Left ventricle myocardium inferior (tissue), 1 donor: ENCODE measurements at places on chromosomes 4 and X. TPM values are rescaled to one million over a fixed set of nuclear protein-coding genes. Genes with fewer than 3 reads are reported as not detected.

The SORCS2 gene
- 1.2 TPM for total RNA-seq

GRCh38 chr4:148962539-148963290 is 520.5 kb upstream of the NR3C2 start:
- H3K36me3 ChIP-seq, result no peaks in the 10 kb centered on the region
- H3K4me3 ChIP-seq, result no peak overlapping the region
- no peaks in the 10 kb centered on the region for H3K4me1 ChIP-seq

GRCh38 chrX:119072744-119073143 is at the start of gene CT47C1:
CT47C1 (plus strand) TSS chrX:119072993; CDS start chrX:119073226, 233 bp downstream.
- H3K4me1 ChIP-seq, result no peaks in the 10 kb centered on the region
- no peaks in the 10 kb centered on the region for H3K27me3 ChIP-seq
- no peak within 1 kb of the TSS for H3K4me3 ChIP-seq
- H3K27ac ChIP-seq, result no peak within 1 kb of the TSS
- DNase-seq, result no peak

DNA sequence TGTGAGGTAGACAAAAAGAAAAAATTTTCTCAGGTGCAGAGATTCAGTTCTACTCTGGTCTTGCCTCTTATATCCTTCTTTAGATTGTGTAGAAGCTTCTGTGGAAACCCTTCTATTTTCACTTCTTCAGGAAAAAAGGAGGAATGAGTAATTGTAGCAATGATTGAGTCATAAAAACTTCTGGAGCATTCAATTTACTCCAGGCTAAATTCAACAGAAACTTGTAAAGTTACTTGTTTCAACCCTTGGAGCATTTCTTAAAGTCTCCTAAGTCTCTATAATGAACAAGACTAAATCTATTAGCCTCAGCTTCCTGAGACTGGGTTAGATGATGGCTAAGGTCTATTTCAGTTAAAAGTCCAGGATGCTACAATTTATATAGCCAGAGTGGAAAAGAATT is 29.9 kb downstream of the BOD1L1 start:
- no peak overlapping the region for H3K4me3 ChIP-seq
- H3K27ac ChIP-seq, result no peak overlapping the region
- H3K36me3 ChIP-seq, result peaks cover 81% of the 10 kb centered on the region
- no peaks in the 10 kb centered on the region for H3K4me1 ChIP-seq
- H3K27me3 ChIP-seq, result no peaks in the 10 kb centered on the region
- DNase-seq, result no peak
